ENCODE measurements at places on chromosomes 16 and 17.

DNA sequence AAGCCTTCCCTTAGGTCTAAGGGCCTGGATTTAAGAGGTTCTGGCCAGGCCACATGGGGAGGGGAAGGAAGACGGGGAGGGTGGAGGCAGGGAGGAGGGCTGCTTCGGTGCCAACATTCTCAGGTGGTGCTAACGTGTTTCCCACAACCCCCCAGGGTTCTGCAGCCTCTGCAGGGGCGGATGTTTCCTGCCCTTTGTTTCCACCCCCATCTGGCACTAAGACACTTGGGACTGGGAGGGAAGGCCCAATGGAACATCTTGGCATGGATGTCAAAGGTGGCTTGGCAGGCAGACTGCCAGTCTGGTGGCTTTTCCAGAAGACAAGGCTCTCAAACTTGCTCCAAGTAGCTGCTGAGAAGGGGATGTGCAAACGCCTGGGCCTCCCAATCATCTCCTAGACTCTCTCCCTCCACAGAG lies 12.7 kb downstream of the HIC1 start:
- peak; percentile 53 for DNase-seq

DNA sequence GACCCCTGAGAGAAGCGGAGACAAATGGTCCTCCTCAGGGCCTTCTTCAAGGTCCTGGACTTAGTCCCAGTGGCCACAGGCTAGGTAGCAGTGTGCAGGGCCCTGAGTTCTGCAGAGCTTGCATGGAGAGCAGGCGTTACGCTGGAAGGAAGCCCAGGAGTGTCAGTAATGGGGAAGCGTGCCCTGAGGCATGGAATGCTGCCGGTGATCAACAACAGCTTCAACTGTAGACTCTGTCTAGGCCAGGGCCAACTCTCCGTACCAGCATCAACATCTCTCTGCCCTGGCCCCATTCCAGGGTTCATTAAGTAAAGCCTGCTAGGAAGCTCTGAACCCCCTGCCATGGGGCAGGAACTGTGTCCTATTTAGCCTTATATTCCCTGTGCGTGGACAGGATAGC lies 568 bp upstream of the TNK1 start:
- DNase-seq, result no peak

- DNase-seq, result no peak
Measured at GRCh38 chr17:42708588-42708987, 26.3 kb downstream of the CNTNAP1 start.

DNA sequence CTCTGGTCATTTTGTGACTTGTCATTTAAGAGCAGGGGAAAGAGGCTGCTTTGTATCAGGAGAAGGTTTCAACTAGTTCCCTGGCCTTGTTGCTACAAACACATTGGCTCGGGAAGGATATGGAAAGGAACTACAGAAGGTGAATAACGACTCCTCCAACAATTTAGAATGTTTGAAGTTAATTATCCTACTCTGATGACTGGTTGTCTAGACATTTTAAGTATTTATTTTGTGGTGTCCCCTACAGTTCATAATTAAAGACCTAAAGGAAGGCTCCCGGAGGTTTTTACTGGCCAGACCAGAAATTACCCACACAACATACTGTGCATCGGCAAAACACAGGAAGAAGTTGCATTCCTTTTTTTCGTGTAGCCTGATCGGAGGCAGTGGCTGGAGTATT lies 515.8 kb upstream of the SALL1 start:
- DNase-seq, result no peak

GRCh38 chr17:61599608-61600007 lies 8.6 kb upstream of the NACA2 start:
- DNase-seq, result no peak

GRCh38 chr16:22191532-22192260 lies 14.4 kb upstream of the EEF2K start:
- no peak for DNase-seq

DNA sequence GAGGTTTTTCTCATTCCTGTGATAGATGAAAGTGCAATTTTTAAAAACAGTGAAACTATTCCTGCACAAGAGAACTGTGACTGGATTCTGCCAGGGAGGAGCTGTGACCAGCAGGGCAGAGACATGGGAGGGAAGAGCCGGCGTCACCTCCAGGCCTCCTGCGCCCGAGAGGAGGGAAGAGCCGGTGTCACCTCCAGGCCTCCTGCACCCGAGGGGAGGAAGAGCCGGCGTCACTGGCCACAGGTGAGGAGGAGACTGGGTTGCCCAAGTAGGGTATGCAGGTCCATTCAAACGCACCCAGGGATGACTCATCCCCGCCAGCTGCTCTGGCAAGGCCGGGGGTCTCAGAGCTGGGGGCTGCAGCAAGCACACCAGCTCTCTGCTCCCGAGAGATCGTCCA lies 56.7 kb downstream of the METRNL start:
- no peak for DNase-seq

- no peak for DNase-seq
Measured at GRCh38 chr17:27608328-27609230, 22.4 kb upstream of the LGALS9 start.

GRCh38 chr16:56972403-56973293 lies 10.9 kb downstream of the CETP start:
- DNase-seq, result no peak

- DNase-seq, result no peak
Measured at GRCh38 chr17:52537421-52537820, 378.9 kb upstream of the CA10 start.

DNA sequence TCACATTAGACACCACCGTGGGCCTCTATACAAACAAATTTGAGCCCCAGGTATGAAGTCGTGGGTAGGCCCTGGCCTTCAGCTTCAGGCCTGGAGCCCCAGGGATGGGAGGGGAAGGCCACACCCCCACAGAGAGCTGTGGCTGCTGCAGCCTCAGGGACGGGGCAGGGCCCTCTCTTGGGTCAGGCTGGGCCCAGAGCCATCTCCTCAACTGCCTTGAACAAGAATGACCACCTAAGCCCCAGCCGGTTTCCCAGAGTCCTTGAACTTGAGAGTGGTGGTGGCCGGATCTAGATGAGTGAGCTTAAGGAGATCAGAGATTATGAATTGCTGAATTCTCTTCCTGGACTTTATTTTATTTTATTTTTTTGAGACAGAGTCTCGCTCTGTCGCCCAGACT lies 18.6 kb downstream of the SCNN1B start:
- DNase-seq, result no peak

GRCh38 chr16:48102083-48103008 lies 53.4 kb downstream of the ABCC12 start:
- DNase-seq, result no peak

DNA sequence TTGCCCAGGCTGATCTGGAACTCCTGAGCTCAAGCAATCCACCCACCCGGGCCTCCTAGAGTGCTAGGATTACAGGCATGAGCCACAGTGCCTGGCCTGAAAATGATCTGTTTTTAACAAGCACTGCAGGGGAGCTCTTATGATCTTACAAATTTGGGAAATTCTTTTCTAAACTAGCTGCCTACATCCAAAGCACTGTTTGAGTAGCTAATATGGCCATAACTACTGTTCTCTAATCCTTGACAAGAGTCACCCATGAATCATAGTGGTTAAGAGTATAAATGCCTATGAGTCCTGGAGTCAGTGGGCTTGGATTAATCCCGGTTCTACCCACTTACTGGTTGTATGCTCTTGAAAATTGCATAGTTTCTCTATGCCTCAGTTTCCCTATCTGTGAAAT lies 1.4 kb upstream of the CPPED1 start:
- DNase-seq, result no peak

All from uterus (tissue), 4 donors.